ENCODE measurements at places on chromosomes 2 and 18.

DNA sequence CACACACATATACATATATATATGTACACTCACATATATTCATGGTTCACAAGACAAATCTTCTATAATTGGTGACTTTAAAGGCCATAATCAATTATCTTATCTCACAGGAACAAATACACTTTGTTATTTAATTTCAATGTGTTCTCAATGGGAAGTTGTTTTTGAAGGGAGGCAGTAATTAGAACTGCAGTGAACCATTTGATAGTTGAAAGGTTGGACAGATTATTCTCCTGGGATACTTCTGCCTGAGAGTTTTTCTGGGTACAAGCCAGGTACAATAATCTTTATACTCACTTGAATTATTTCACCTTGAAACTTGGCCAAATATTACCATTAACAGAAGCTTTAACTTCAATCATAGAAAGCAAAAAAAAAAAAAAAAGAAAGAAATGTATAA is 546.6 kb upstream of the LRRTM4 start:
- DNase-seq: no peak

DNA sequence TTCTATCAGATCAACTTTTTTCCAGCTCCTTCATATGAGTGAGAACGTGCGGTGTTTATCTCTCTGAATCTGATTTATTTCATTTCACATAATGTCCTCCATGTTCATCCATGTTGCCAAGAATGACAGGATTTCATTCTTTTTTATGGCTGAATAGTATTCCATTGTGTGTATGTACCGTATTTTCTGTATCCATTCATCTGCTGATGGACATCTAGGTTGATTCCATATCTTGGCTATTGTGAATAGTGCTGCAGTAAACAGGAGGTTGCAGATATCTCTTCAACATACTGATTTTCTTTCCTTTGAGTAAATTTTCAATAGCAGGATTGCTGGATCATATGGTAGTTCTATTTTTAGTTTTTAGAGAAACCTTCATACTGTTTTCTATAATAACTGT is 388.5 kb downstream of the DCDC2C start:
- no peak for DNase-seq

- no peak for DNase-seq
Measured at GRCh38 chr2:235480614-235481013, 13.2 kb upstream of the AGAP1 start.

GRCh38 chr18:10279905-10280644 is 174.4 kb upstream of the APCDD1 start:
- no peak for DNase-seq

DNA sequence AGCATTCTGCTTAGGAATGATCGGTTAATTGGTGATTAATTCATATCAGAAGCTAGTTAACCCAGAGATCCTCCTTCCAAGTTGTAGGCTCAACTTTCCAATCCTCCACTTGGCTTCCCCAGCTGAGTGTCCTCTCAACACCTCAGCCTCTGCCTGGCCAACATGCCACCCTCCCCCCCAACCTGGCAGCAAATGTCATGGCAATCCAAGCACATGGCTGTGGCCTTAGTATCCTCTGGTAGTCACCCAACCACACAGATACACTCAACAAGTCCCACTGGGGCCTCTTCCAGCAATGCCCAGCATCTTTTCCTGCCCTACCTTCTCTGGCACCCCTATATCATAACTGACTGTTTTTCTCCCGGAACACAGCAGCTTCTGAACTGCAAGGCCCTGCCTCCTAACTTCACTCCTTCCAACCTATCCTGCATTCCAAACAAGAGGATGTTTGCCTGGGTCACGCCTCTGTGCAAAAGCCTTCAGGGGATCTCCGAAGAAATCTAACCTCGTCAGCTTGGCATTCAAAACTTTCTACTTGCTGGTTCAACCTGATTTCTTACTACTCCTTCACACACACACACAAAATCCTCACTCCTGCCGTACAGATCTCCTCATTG is 195.0 kb downstream of the CYP26B1 start:
- DNase-seq: no peak

DNA sequence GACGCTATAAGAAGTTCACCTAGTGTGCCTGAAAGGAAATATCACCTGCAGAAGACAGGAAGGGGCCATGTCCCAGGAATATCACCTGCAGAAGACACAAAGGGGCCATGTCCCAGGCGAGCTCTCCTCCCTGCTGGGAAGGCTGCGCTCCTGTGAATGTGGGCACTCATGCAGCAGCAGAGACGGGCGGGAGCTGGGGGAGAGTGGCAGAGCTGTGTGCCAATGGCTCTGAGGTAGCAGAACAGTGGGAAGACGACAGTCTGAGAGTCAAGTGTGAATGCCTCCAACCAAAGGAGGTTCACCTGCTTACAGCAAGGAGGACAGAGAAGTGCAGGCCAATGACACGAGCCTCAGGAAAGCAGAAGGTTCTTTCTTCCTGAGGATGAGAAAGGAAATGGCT is 117.9 kb upstream of the SALL3 start:
- DNase-seq: no peak

GRCh38 chr2:240319855-240320203 is 115.6 kb upstream of the GPC1 start:
- no peak for DNase-seq

- no peak for DNase-seq
Measured at GRCh38 chr2:200496696-200497095, 13.2 kb downstream of the KCTD18 start.

DNA sequence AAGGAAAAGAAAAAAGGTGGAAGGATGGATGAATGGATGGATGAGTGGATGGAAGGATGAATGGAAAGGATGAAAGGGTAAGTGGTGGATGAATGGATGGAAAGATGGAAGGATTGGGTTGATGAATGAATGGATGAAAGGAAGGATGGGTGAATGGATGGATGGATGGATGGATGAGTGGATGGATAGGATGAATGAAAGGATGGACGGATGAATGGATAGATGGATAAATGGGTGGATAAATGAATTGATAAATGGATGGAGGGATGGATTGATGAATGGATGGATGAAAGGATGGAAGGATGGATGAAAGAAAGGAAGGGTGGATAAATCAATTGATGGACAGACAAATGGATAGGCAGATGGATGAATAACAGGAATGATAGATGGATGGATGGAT is 48.2 kb upstream of the OTOF start:
- no peak for DNase-seq

DNA sequence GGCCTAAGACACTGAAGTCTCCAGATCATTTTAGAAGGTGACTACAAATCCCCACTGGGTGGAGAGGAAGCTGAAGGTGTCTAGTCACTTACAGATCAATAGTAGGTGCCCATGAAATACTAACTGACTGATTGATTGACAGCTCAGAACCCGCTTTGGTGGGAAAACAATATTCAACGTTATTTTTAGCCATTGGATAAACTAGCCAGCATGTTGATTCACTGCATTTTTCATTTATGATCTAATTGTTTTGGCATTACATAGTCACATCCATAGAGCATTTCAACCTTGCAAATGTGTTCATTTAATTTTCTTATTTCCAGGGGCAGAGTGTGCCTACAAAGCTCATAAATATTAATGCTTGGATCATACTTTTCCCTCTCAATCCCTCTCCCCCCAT is 162.3 kb downstream of the MREG start:
- DNase-seq: no peak

GRCh38 chr2:97963079-97963406 is 32.7 kb downstream of the TMEM131 start:
- DNase-seq: no peak
